ENCODE measurements at places on chromosomes 7 and 10. TPM values are rescaled to one million over a fixed set of nuclear protein-coding genes. Genes with fewer than 3 reads are reported as not detected.
A peak's percentile ranks its signal among the peaks of the same experiment; 100 is the strongest.

Gene UCMA
- total RNA-seq: not detected

- no peak overlapping the region for H3K27ac ChIP-seq
- H3K4me1 ChIP-seq: no peaks in the 10 kb centered on the region
- DNase-seq: peak; percentile 39
- peaks cover 11% of the 10 kb centered on the region for H3K27me3 ChIP-seq
- H3K4me3 ChIP-seq: no peak overlapping the region
Observed at GRCh38 chr10:84715911-84716310, 387.5 kb downstream of the CCSER2 start.

DNA sequence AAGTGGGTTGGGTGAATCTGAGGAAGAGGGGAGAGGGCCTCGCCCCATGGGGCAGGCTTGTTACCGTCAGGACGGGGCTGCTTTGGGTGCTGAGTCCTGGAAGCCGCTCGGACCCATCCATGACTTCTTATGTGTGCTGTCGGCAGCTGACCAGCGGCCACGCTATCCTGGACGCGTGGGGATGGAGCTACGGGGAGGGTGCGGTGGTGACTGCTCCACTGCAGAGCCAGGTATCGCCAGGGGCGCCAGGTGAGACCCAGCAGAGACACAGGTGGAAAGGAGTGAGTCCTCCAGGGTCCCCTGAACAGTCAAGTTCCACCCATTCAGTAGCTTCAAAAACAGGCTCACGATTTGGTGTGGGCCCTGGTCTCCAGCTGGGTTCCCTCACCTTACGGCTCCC lies 10.6 kb upstream of the FAM20C start:
- H3K4me1 ChIP-seq: no peaks in the 10 kb centered on the region
- H3K27me3 ChIP-seq: no peaks in the 10 kb centered on the region
- H3K27ac ChIP-seq: no peak overlapping the region

- no peak overlapping the region for H3K27ac ChIP-seq
- H3K4me3 ChIP-seq: no peak overlapping the region
- no peak for DNase-seq
- H3K27me3 ChIP-seq: peaks cover 92% of the 10 kb centered on the region
- no peaks in the 10 kb centered on the region for H3K36me3 ChIP-seq
Observed at GRCh38 chr10:99489271-99489670, 43.5 kb upstream of the NKX2-3 start.

Gene AKR1D1
- total RNA-seq: not detected

DNA sequence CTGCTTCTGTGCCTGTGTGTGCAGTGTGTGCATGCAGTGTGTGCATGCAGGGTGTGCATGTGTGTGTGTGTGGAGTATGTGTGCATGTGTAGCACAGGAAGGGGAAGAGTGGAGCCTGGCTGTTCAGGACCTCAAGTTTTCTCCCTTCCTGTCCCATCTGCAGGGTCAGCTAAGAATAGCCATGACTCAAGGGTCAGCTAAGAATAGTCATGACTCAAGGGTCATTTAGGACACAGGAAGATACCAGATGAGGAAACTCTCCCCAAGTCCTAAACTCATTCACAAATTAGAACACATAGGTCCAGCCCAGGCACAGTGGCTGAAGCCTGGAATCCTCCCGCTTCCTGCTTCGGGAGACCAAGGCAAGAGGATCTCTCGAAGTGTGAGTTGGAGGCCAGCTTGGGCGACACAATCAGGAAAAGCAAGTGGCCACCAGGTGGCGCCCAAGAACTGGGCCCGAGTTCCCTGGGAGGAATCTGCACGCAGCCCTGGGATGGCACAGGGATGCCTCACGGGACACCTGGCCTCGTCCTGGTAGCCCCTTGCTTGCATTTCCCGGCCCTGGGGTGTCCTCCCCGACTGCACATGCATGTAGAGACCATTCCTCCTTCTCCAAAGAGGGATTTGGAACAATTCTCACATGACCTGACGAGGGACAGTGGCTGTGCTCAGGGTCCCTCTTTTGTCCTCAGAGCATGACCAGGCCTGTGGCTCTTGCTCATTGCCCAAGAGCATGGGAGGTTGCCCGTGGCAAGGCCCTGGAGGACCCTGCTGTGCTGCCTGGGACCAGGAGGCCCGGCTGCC lies 21.4 kb upstream of the VOPP1 start:
- peaks cover 16% of the 10 kb centered on the region for H3K27me3 ChIP-seq
- no peak overlapping the region for H3K4me3 ChIP-seq
- H3K36me3 ChIP-seq: no peaks in the 10 kb centered on the region
- no peaks in the 10 kb centered on the region for H3K4me1 ChIP-seq
- peak; percentile 77 for DNase-seq
- H3K27ac ChIP-seq: no peak overlapping the region

GRCh38 chr7:42103456-42103855 lies 133.6 kb downstream of the GLI3 start:
- peaks cover 58% of the 10 kb centered on the region for H3K4me1 ChIP-seq
- H3K4me3 ChIP-seq: no peak overlapping the region
- H3K27ac ChIP-seq: no peak overlapping the region
- H3K36me3 ChIP-seq: peaks cover 21% of the 10 kb centered on the region
- no peaks in the 10 kb centered on the region for H3K27me3 ChIP-seq

GRCh38 chr7:111758332-111758731 lies 196.0 kb upstream of the IMMP2L start:
- no peak for DNase-seq
- H3K27ac ChIP-seq: no peak overlapping the region
- H3K36me3 ChIP-seq: no peaks in the 10 kb centered on the region

All from neural crest cell (in vitro differentiated cells).